ENCODE measurements at places on chromosomes 6 and 20.

GRCh38 chr6:142225552-142225951 lies 76.3 kb upstream of the ADGRG6 start:
- DNase-seq: no peak

- DNase-seq: peak; percentile 91
Measured at GRCh38 chr6:136791296-136792094, 782 bp downstream of the MAP3K5 start.

- no peak for DNase-seq
Measured at GRCh38 chr20:36130390-36130789, 24.1 kb upstream of the EPB41L1 start.

- DNase-seq: no peak
Measured at GRCh38 chr6:135624402-135625295, 127.1 kb upstream of the AHI1 start.

DNA sequence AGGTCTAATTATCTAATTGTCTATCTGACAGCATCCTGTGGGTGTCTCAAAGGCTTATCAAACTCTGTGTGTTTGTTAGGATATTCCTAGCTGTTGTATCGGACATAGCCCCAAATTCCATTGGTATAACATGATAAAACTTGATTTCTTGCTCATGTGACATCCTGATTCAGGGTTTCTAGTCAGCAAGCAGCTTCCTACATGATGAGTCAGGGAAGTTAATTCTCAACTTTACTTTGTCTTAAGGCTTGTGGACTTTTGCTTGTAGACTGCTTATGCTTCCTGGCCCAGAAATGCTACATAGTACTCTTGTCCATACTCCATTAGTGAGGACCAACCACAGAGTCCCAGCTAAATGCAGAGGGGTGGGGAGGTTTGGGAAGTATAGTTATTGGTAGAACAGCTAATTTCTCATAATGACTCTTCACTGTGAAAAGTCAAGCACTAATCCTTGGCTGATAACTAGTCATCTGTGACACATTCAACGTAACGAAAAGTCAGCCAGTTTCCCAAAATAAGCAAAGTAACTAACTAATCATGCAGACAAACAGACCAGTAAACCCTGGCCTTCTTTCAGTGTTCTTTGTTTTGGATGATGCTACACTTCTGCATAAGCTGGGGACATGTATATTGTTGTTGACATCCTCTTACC lies 25.8 kb downstream of the NKAIN2 start:
- DNase-seq: no peak

DNA sequence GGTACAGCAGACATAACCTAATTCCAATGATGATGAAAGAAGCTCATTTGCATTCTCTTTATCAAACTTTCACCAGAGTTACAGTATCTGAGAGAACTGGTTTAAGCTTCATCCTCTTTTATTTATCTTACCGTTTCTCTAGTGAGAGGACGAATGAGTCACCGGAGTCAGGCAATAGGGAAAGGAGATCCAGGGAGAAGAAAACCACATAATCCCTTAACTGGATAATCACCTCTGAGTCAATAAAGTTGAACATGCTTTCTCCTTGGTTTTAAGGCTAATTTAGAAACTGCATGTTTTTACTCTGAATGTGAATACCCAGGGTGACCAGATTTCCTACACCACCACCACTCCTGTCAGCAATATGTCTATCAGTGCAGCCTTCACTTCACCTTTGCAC lies 313.7 kb upstream of the TBX18 start:
- DNase-seq: no peak

DNA sequence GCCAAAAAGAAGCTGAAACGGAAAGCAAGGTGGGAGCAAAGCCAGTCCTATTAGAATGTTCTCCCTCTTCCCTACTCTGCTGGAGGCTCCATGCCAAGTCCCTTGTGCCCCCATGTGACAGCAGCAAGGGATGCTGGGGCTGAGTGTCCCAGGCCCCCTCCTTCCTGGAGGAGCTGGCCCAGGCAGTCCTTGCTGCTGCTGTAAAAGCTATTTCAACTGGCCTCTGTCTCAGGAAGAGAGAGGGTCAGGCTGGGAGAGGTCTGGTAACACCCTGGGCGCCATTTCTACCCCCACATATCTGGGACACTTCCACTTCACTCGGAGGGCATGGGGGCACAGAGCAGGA lies 25.0 kb downstream of the TTBK1 start:
- DNase-seq: no peak
